ENCODE measurements at places on chromosomes 1 and 21.
A peak's percentile ranks its signal among the peaks of the same experiment; 100 is the strongest.

GRCh38 chr21:45283035-45283610 is 4.6 kb downstream of the POFUT2 start:
- no peak for DNase-seq

- no peak for DNase-seq
Observed at GRCh38 chr1:152654110-152654509, 9.1 kb upstream of the LCE2D start.

DNA sequence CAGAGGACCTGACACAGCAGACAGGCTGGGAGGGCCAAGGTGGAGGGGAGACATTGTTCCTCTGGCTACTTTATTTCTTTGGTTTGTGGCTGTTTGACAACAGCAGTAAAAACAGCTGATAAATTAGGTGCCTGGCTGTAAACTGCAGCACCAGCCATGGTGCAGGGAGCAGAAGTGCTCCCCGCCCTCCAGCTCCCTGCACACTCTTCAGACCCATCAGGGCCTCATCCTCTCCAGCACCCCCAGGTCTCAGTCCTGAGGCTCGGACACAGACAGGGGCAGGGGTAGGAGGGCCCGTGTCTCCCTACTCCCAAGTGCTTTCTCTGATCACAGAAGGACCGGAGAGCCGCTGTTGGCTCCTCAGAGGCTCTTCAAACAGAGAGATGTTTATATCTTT is 17.7 kb upstream of the LRRN2 start:
- no peak for DNase-seq

DNA sequence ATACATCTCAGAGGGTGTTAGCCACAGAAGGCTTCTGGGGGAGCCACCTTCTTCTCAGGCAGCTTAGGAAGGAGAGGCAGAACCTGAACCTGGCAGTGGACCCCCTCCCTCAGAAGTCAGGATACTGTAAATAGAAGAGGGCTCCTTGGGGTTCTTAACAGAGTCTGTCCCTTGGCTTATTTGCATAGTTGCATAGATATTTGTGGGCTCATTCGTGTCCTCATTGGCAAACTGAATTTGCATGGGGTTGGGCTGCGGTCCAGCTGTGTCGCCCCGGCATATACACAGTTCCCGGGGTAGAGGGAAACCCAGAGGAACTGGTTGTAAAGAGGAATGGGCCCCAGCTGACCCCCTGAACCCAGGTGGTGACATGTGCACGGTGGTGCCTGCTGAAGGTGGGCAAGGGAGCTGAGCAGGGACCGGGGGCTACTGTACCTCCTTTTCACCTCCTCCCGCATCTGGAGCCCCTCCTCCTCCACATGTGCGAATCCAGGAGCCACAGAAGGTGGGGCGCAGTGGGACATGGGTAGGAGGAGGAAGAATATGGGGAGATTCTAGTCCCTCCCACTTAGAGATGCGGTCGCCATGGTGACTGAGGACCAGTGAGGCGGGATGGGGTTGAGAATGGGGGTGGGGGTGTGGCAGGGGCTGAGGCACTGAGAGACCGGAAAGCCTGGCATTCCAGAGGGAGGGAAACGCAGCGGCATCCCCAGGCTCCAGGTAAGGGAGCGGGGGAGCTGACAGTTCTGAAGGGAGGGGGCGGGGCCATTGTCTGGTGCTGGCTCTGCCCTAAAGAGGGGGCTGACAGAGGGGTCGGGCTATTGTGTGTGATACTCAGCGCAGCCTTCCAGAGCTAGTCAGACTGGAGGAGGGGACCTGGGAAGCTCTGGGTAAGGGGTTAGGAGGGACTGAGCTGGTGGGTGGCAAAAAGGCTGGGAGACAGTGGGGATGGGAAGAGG is 3.7 kb upstream of the SEMA4A start:
- no peak for DNase-seq

DNA sequence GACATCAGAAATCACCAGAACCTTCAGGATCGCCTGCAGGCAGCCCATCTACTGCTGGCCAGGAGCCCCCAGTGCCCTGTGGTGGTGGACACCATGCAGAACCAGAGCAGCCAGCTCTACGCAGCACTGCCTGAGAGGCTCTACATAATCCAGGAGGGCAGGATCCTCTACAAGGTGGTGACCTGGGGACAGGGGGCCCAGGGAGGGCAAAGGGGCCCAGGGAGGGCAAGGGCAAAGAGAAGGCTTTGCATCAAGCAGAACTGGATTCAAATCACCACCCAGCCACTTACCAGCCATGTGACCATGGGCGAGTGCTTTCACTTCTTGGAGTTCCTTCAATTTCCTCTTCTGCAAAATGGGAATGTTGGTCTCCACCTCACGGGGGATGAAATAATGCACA is 12.1 kb downstream of the DIO1 start:
- DNase-seq, result no peak

GRCh38 chr1:159780583-159781582 is at the start of gene DUSP23:
Gene DUSP23 (plus strand): TSS chr1:159780962. CDS start chr1:159781101, 139 bp downstream.
- peak; percentile 94 for DNase-seq

GRCh38 chr1:243501002-243501401 is 245.2 kb downstream of the SDCCAG8 start:
- DNase-seq, result no peak

GRCh38 chr21:29053656-29054055 is 19.8 kb downstream of the CCT8 start:
- DNase-seq, result no peak

- no peak for DNase-seq
Observed at GRCh38 chr1:114390960-114391359, 120.0 kb downstream of the TRIM33 start.

GRCh38 chr1:37410815-37411214 is 63.6 kb upstream of the ZC3H12A start:
- DNase-seq, result no peak

- DNase-seq, result no peak
Observed at GRCh38 chr1:31010086-31010989, 55.2 kb downstream of the PUM1 start.

- DNase-seq, result no peak
Observed at GRCh38 chr1:176888471-176889032, 276.0 kb downstream of the ASTN1 start.

DNA sequence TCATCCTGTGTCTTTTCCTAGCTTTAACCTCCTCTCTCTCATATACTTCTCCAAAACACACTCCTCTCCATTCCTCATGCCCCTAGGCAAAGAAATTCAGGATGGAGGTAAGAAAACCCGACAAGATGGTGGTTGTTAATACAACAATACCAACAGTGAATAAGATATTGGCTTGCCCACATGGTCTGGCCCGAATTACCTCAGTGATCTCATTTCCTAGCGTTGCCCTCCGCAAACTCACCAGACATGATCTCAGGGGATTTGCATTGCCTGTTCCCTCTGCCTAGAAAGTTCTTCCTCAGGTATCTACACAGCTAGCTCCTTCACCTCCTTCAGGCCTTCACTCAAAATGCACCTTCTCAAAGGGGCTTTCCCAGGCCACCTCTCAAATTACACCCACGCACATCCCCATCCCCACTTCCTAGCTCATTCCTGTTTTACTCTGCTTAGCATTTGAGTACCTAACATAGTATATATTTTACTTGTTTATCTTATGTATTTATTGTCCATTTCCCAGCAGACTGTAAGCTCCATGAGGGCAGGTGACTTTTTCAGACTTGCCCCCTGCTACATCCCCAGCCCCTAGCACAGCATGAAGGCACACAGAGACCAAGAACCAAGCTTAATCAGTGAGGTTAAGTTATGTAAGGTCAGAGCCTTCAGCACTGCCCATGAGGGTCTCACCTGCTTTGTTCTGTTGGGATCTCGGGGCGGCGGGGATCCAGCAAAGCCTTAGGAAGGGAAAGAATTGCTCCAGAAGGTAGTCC is 10.2 kb upstream of the UBR4 start:
- no peak for DNase-seq
